ENCODE measurements at places on chromosomes 5 and 9.

DNA sequence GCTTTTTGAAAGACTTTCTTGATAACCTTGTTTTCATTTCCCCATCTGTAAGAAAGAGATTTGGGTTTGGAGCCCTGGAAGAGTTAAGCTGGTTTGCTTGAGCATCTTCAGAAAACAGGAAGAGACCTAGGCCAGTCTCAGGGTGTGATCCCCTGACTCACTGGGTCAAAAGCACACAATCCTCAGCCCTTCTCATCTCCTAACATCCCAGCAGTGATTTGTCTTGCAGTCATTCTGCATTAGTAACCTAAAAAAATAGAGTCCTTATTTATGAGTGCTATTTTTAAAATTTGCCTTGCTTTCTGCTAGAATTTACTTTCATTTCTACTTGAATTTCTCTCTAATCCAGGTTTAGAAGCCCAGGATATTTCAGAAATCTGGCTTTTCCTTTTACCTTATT, 16.4 kb upstream of the ARSB start:
- no peak for DNase-seq

DNA sequence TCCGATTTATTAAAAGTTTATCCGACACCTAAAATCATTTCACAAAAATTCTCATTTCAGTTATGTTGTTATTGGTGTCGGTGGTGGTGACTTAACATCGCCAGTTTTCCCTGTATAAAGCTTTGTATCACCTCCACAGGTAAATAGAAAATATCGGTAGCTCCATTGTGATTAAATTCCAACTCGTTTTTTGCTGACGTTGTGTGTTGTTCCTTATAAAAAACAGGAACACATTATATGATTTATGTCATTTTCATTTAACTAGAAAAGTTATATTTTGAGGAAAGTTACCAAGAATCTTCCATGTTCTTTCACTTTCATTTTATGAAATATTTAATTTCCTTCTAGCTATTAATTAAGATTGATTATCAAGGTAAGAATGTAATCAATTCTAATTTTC, 635.9 kb downstream of the CDH18 start:
- DNase-seq, result no peak

- DNase-seq, result no peak
Measured at GRCh38 chr5:111598996-111599395, 86.7 kb upstream of the STARD4 start.

GRCh38 chr9:86034863-86035734, 64.3 kb downstream of the GOLM1 start:
- no peak for DNase-seq

DNA sequence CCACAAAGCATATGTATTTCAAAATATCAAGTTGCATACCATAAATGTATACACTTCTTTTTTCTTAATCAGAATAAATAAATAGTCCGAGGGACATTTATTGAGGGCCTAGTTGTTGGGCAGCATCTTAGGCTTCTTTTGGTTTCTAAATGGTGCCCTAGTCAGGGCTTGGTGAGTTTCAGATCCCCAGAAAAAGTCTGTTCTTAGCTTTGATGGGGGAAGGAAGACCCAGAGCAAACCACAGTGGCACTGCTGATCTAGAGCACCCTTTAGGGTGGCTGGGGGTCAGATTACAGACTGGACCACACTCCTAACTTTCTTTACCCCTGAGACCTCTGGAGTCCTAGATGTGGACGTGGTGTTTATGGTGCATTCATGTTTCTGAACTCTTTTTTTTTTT, 97.8 kb downstream of the C9orf152 start:
- no peak for DNase-seq

GRCh38 chr9:37191403-37192089, 71.2 kb downstream of the ZCCHC7 start:
- DNase-seq, result no peak

- DNase-seq, result no peak
Measured at GRCh38 chr9:110129425-110129824, 78.5 kb downstream of the C9orf152 start.

- peak; percentile 90 for DNase-seq
Measured at GRCh38 chr5:138337685-138338410, at the start of gene FAM53C. TSS of gene FAM53C (plus strand) at chr5:138338266. CDS start at chr5:138341336, 3,070 bp downstream.

- DNase-seq, result no peak
Measured at GRCh38 chr5:177195307-177195952, 61.9 kb downstream of the NSD1 start.

- no peak for DNase-seq
Measured at GRCh38 chr9:91549177-91549576, 125.5 kb upstream of the NFIL3 start.

- DNase-seq, result no peak
Measured at GRCh38 chr9:128393970-128394369, 22.8 kb downstream of the URM1 start.

- DNase-seq, result no peak
Measured at GRCh38 chr9:20742833-20743232, 58.8 kb downstream of the FOCAD start.

DNA sequence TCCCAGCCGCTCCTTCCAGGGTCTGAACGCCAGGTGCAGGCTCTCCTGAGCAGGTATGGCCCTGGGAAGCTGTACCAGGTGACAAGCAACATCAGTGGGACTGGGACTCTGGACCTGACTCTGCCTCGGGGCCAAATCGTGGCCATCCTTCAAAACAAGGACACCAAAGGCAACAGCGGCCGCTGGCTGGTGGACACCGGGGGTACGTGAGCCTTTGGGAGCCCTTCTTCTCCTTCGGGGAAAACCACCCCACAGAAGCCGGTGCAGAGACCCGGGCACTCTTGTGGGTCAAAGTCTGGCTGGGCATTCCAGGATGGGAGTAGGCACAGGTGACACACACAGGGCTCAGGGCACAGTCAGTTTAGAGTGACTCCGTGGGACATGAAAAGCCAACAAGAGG, 45.8 kb downstream of the ARHGEF37 start:
- no peak for DNase-seq

GRCh38 chr9:90827181-90827871, 25.7 kb downstream of the SYK start:
- DNase-seq, result no peak

DNA sequence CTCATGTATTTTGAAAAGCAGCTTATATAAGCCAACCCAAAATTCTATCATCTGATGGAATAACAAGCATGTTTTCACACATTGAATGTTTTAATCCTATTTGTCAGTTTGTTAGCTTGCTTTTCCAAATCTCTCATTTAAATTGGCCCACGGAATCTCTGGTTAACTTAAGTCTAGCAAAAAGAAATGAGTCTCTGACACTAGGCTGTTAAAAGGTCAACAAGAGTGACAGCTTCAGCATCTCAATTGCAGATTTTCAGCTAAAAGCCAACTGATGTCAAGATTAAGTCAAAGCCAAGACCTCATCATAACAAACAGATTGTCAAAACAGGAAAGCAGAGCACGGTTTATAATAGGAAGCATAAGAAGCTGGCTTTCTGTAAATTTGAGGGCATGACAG, 49.4 kb upstream of the CDH9 start:
- no peak for DNase-seq

GRCh38 chr5:127885176-127885575, 182.0 kb downstream of the CCDC192 start:
- DNase-seq, result no peak

GRCh38 chr5:91257301-91257700, 125.8 kb downstream of the ARRDC3 start:
- no peak for DNase-seq

DNA sequence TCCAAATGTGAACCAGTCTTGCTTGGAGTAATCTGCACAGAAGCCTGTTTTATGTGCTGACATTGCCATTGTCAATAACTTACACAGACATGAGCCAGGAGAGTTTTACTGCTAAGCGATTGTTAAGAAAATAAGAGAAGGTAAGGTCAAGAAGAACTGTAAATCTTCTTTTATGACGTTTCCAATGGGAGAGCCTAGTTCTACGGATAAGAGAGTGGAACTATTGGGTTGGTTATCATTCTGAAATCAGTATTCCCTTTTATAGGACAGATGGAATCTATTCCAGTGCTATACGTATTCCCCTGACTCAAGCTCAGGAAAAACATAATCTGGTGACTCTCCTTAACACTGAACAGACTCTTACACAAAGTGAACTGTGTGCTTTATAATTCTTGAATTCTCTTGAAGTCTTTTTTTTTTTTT, 137.9 kb upstream of the OTULINL start:
- DNase-seq, result no peak

- DNase-seq, result no peak
Measured at GRCh38 chr5:12272389-12272788, 368.1 kb upstream of the CTNND2 start.

- DNase-seq, result no peak
Measured at GRCh38 chr5:167452136-167452535, 839.3 kb upstream of the WWC1 start.

GRCh38 chr9:89564346-89564878, 40.4 kb upstream of the GADD45G start:
- DNase-seq, result no peak

DNA sequence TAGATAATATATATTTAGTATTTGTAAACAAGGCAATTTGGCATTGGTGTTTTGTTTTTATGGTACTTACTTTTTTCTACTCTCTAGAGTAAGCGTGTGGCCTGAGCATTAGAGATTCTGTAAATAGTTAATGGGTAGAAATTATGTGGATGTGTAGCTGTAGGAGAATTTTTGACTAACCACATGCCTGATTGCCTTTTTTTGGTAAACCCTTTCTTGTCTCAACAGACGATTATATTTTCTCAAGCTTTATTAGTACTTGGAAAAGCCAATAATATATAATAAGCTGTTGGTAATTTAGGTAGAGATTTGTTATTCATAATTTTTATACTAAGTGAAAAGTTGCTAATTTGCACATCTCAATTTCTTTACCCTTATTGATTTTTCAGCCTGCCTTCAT, 76.8 kb downstream of the FCHO2 start:
- DNase-seq, result no peak

GRCh38 chr5:113514289-113514635, 768 bp downstream of the YTHDC2 start:
- DNase-seq, result no peak

DNA sequence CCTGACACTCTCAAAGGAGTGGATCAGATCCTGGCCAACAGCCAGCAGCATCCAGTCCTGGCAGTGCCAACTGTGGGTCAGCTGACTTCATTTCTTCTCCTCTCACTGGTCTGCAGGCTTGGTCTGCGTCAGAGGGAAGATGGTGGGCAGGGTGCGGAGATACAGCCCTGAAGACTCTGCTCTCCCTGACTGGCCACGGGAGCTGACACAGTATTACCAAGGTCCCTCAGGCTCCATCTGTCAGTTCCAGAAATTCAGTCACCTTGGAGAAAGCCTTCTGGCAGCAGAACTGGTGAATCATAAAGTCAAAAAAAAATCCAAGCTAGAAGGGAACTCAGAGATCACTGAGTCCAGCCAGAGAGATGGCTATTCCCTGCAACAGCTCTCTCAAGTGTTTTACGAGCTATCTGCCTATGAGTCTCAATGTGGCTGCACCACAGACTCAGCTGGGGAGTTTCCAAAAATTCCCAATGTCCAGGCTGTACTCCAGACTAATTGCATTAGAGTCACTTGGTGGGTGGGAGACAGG, 27.9 kb downstream of the C1QTNF2 start:
- no peak for DNase-seq

GRCh38 chr5:58902765-58903164, 319.9 kb downstream of the RAB3C start:
- DNase-seq, result no peak

GRCh38 chr9:121700165-121700831, 48.9 kb downstream of the DAB2IP start:
- no peak for DNase-seq

DNA sequence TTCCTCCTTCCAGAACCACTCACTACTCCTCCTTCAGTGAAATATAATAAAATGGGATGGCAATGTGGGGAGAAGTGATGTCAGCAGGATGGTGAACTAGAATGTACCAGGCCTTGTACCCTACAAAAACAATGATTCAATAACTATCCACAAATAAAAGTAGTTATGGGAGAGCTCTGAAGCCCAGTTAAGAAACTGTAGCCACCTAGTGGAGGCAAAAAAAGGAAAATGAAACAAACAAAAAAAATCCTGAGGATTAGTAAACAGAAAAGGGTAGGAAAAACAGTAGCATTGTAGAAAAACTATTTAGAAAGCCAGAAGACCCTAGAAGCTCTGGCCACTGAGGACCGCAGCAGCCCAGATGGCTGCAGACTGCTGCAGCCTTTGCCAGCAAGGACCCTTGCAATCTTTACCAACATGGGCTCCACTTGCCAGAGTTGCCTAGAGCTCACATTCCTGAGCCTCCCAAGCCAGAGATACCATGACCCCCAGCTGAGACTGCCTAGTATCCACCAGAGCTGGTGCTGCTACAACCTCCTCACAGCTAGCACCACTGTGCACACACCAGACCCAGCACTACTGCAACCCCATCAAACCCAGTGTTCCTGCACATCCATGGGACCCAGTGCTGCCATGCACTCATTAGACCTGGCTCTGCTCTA, 259.7 kb upstream of the MSX2 start:
- no peak for DNase-seq

DNA sequence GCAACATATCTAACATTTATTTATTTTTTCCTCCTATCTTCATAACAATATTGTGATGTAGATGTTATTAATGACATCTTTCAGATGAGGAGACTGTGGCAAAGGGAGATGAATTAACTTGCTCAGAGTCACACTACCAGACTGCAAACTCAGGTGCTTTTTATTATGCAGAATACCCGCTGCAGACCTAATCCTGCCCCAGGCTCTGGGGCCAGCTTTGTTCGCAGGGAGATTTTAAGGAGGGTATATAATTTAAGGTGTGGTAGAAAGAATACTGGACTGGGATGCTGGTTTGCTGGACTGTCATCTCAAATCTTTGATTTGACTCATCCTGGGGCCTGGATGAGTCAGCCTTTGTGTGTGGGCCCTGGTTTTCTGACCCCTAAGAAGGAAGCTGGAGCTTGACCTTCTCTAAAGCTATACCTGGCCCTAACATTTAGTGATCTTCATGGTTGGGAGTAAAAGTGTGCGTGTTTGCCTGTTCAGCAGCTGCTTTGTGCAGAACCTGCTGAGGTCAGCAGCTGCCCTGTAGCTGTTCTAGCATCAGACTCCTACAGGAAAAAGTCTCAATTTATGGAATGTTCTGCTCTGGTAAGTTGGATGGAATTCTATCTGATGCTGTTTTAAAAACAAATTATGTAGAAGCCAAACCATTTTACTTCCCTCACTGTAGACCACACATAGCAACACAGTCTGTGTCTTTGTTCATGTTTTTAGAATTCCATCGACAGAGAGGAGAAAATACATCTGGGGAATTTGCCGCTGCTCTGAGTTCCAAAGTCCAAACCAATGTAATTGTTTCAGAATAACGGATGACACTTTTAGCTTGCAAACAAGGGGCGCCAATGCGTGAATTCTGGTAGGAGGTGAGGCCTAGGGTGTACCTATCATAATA, 4.5 kb downstream of the SLC36A1 start:
- DNase-seq, result no peak

GRCh38 chr5:3684118-3684517, 88.5 kb downstream of the IRX1 start:
- no peak for DNase-seq

- DNase-seq, result no peak
Measured at GRCh38 chr5:41157272-41157894, 55.9 kb downstream of the C6 start.

- DNase-seq, result no peak
Measured at GRCh38 chr5:147057051-147057450, 177.8 kb upstream of the STK32A start.

Measured in naive thymus-derived CD4-positive, alpha-beta T cell (primary cell).